T-cell (primary cell): ENCODE measurements at places on chromosomes 3 and 15. TPM values are rescaled to one million over a fixed set of nuclear protein-coding genes. Genes with fewer than 3 reads are reported as not detected.

- DNase-seq, result no peak
- no peaks in the 10 kb centered on the region for H3K27me3 ChIP-seq
- no peaks in the 10 kb centered on the region for H3K36me3 ChIP-seq
- H3K4me3 ChIP-seq, result no peak overlapping the region
Observed at GRCh38 chr15:37252530-37252929, 152.2 kb upstream of the MEIS2 start.

GRCh38 chr3:141368925-141369794, 856 bp downstream of the ZBTB38 start:
- no peaks in the 10 kb centered on the region for H3K27me3 ChIP-seq
- H3K27ac ChIP-seq, result no peak overlapping the region

DNA sequence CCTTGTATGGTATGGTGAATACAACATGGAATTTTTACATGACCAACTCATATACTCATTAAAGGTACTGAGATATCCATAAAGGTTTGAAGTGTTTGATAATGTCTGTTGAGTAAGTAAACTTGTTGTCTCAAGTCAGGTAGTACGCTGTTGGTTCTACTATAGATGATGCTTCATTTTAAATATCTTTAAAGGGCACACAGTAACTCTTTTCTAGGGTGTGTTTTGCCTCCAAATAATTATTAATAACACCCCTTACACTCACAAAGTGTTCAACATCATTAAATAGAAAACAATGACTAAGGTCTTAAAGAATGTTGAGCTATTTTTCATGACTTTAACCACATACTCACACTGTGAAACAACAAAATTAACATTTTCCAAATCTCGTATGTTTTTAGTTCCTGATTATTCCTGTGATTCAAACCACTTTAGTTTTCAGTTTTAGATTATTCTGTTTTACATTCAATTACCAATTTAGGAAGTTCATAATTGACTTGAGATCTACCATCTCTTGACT, 220.0 kb upstream of the NANOGP8 start:
- H3K4me1 ChIP-seq, result no peaks in the 10 kb centered on the region
- H3K27ac ChIP-seq, result no peak overlapping the region
- DNase-seq, result no peak
- H3K27me3 ChIP-seq, result no peaks in the 10 kb centered on the region

The CLDN16 gene
- not detected for total RNA-seq

DNA sequence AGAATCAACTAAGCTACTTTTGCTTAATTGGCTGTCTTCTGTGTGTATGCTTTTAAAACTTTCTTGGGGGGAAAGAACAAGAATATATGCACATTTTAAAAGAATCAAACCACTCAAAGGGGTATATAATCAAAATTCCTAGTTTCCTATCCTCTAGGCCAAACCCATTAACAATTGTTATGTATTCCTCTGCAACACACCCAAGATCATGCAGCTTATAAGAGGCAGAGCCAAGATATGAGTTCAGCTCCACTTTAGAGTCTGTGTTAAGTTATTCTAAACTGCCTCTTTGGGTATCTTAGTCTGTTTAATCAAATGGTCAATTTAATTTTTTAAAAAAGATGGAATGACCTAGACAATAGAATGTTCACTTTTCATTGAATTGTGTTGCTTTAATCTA, 326.1 kb upstream of the IL12A start:
- H3K4me3 ChIP-seq, result no peak overlapping the region
- no peaks in the 10 kb centered on the region for H3K27me3 ChIP-seq
- no peaks in the 10 kb centered on the region for H3K36me3 ChIP-seq
- H3K4me1 ChIP-seq, result no peaks in the 10 kb centered on the region
- H3K27ac ChIP-seq, result no peak overlapping the region

GRCh38 chr3:171994646-171995428, 44.5 kb upstream of the FNDC3B start:
- H3K27ac ChIP-seq, result no peak overlapping the region
- no peaks in the 10 kb centered on the region for H3K36me3 ChIP-seq
- H3K27me3 ChIP-seq, result no peaks in the 10 kb centered on the region
- DNase-seq, result no peak
- no peak overlapping the region for H3K4me3 ChIP-seq

DNA sequence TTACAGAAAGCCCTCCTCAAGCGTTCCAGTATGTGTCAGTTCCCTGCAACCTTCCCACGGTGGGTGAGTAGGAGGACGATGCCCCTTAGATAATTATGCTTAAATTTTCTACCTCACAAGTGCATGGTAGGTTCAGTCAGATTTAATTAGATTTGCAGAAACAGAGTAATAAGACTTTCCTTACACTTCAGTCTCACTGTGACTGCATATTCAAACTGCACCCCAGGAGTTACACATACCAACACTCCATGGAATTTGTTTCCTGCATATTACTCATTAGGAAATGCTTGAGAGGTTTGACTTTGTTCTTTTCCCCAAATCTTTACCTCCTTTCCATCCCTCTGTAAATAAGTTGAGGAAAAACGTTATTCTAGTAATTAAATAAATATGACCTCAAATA, 108.8 kb downstream of the ARRDC4 start:
- H3K4me1 ChIP-seq, result no peaks in the 10 kb centered on the region
- H3K36me3 ChIP-seq, result no peaks in the 10 kb centered on the region
- no peak overlapping the region for H3K27ac ChIP-seq
- no peaks in the 10 kb centered on the region for H3K27me3 ChIP-seq
- DNase-seq, result no peak
- H3K4me3 ChIP-seq, result no peak overlapping the region

GRCh38 chr3:194423317-194423716, 24.3 kb upstream of the GP5 start:
- H3K27me3 ChIP-seq, result no peaks in the 10 kb centered on the region
- H3K4me3 ChIP-seq, result no peak overlapping the region
- no peaks in the 10 kb centered on the region for H3K4me1 ChIP-seq
- no peak overlapping the region for H3K27ac ChIP-seq
- peaks cover 5% of the 10 kb centered on the region for H3K36me3 ChIP-seq
- no peak for DNase-seq

DNA sequence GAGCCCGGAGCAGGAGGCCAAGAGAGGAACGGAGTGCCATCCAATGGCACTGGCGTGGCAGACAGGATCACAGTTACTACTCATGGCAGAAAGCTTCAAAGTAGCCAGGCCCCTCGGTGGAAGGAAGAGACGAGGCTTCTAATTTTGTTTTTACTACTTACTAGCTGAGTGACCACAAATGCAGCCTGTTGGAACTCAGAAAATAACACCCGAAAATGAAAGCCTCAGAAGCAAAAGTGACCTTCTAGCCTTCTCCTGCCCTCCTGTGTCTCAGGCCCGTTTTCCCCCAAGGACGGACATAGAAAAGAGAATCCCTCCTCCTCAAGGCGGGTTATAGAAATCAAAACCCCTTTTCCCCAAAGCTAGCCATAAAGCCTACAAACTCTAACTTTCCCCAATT, 9.9 kb upstream of the STRA6 start:
- H3K36me3 ChIP-seq, result no peaks in the 10 kb centered on the region
- H3K4me3 ChIP-seq, result no peak overlapping the region
- no peaks in the 10 kb centered on the region for H3K4me1 ChIP-seq

DNA sequence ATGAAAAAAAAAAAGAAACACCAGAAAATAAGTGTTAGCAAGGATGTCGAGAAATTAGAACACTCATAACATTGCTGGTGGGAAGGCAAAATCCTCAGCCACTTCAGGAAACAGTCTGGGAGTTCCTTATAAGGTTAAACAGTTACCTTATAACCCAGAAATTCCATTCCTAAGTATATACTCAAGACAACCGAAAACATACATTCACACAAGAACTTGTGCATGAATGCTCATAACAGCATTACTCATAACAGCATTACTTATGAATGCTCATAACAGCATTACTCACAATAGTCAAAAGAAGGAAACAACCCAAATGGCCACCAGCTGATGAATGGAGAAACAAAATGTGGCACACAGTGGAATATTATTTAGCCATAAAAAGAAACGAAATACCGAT, 34.8 kb upstream of the DCP1A start:
- no peak overlapping the region for H3K27ac ChIP-seq
- H3K4me3 ChIP-seq, result no peak overlapping the region
- no peaks in the 10 kb centered on the region for H3K36me3 ChIP-seq
- H3K4me1 ChIP-seq, result no peaks in the 10 kb centered on the region
- DNase-seq, result no peak

GRCh38 chr3:9168241-9168741, 81.2 kb downstream of the SRGAP3 start:
- no peak overlapping the region for H3K27ac ChIP-seq
- H3K27me3 ChIP-seq, result no peaks in the 10 kb centered on the region
- DNase-seq, result no peak
- H3K4me3 ChIP-seq, result no peak overlapping the region
- no peaks in the 10 kb centered on the region for H3K36me3 ChIP-seq

DNA sequence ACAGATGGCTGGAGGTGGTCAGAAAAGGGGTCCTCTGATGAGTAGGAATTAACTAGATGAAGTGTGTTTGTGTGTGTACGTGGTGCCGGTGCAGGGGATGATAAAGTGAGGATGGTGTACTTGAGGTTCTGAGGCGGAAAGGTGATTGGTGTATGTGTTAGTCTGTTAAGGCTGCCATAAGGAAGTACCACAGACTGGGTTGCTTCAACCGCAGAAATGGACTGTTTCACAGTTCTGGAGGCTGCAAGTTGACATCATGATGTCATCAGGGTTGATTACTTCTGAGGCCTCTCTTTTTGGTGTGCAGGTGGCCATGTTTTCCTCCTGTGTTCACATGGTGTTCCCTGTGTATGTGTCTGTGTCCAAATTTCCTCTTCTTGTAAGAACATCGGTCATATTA, 202.4 kb upstream of the RGMA start:
- peaks cover 15% of the 10 kb centered on the region for H3K27me3 ChIP-seq
- no peak overlapping the region for H3K27ac ChIP-seq
- no peaks in the 10 kb centered on the region for H3K36me3 ChIP-seq
- no peaks in the 10 kb centered on the region for H3K4me1 ChIP-seq

- no peaks in the 10 kb centered on the region for H3K4me1 ChIP-seq
- no peak within 1 kb of the TSS for H3K27ac ChIP-seq
- H3K36me3 ChIP-seq, result no peaks in the 10 kb centered on the region
- DNase-seq, result no peak
- H3K4me3 ChIP-seq, result peak within 1 kb of the TSS; percentile 77
- peaks cover 7% of the 10 kb centered on the region for H3K27me3 ChIP-seq
Observed at GRCh38 chr15:59372352-59373211, at the start of gene MYO1E. Gene MYO1E, minus strand, starts transcription at chr15:59372871. Its CDS starts 371 bp downstream, at chr15:59372500.

The FURIN gene
- 59.1 TPM for total RNA-seq

DNA sequence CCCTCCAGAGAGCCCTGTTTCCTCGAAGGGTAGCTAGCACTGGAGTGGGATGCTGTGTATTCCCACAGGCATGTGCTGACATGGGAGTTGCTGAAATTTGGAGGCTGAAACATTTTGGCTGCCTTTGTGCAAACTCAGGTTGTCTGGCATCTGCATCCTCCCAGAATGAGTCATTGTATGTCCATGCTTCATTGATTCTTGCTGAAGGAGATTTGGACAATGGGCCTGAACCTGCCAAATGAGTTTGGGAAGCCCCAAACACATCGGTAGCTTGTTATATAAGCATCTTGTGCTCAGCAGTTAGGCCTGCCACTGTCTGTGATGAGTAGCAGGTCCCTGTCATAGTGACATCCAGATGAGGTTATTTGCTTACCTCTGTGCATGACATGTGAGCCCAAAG, 160.0 kb downstream of the IL5RA start:
- H3K27me3 ChIP-seq, result no peaks in the 10 kb centered on the region
- H3K4me1 ChIP-seq, result no peaks in the 10 kb centered on the region
- H3K27ac ChIP-seq, result no peak overlapping the region
- no peak for DNase-seq

DNA sequence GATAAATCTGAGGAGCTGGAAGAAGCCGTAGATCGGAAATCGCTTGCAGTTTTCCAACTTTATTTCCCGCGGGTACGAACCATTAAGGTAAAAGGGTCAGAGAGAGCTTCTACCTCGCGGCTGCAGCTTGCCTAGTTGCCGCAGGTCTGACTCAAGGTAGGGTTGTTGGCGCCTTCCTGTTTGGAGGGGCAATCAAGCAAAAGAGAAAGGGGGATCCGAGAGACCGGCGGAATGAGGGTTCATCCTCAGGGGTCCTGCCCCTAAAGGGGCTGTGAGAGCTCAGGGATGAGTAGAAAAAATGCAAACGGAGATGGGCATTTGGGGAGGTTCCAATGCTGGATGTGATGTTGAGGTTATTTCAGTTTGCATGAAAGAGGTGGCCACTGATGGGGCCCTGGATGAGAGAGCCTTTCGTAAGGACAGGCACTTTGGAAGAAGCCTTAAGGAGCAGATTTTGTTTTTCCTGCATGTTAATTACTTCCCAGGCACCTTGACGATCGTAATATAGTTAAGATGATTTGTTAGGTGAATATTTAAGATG, 265.4 kb downstream of the CGGBP1 start:
- H3K4me1 ChIP-seq, result peaks cover 8% of the 10 kb centered on the region
- DNase-seq, result no peak
- H3K27ac ChIP-seq, result no peak overlapping the region
- H3K4me3 ChIP-seq, result peak overlapping the region; percentile 53

GRCh38 chr3:173045770-173046382, 95.2 kb downstream of the SPATA16 start:
- no peaks in the 10 kb centered on the region for H3K27me3 ChIP-seq
- H3K36me3 ChIP-seq, result no peaks in the 10 kb centered on the region

The ZCWPW2 gene
- total RNA-seq, result 0.79 TPM

The NOX5 gene
- not detected for total RNA-seq

- H3K4me1 ChIP-seq, result no peaks in the 10 kb centered on the region
- H3K27ac ChIP-seq, result no peak overlapping the region
- H3K27me3 ChIP-seq, result no peaks in the 10 kb centered on the region
- DNase-seq, result no peak
- H3K36me3 ChIP-seq, result no peaks in the 10 kb centered on the region
Observed at GRCh38 chr3:71805199-71805598, 20.3 kb upstream of the PROK2 start.

The CASR gene
- total RNA-seq, result not detected

The ADCY5 gene
- total RNA-seq, result not detected

GRCh38 chr3:4852780-4853748, 126.2 kb upstream of the BHLHE40 start:
- H3K4me1 ChIP-seq, result peaks cover 16% of the 10 kb centered on the region
- no peaks in the 10 kb centered on the region for H3K36me3 ChIP-seq
- no peak for DNase-seq
- no peak overlapping the region for H3K27ac ChIP-seq
- no peak overlapping the region for H3K4me3 ChIP-seq
- no peaks in the 10 kb centered on the region for H3K27me3 ChIP-seq

The C2CD4A gene
- not detected for total RNA-seq

The UBA7 gene
- total RNA-seq, result 246 TPM

The FOXB1 gene
- not detected for total RNA-seq
